T-helper 2 cell treated with Interferon-gamma antibody and Interleukin-4, amounts not matched to agents 5 μg/mL and 100 μg/mL, for 36 hours (primary cell): ENCODE measurements at places on chromosomes 1 and 21.

DNA sequence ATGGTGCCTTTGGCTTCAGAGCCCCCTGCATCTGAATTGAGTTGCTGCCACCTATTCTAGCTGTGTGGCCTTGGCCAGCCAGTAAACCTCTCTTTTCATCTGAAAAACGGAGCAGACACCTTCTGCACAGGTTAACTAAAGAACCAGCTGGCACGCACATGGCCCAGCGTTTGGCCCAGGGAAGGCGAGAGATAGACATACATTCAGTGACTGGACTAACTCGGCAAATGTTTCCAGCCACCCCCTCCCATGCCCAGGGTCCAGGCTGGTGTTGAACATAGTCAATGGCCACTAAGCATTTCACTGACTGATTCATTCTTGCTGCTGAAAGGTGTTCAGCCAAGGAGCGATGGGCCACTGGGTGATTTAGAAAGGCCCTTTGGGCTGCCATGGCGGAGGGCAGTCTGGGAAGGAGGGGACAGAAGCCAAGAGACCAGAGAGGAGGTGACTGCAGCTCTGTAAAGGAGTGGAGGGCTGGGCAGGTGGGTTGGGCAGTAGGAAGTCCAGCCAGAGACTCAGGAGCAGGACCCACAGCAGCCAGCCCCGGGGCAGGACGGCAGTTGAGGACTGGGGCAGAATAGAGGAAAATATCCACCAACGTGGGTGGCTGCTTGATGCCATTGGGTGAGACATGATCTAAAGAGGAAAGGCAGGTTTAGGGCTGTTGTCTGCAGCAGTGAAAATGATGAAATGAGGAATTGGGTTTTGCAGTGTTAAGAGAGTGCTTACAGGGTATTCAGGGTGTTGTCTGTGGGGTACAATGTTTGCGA, 184.3 kb downstream of the HIVEP3 start:
- no peak for DNase-seq

GRCh38 chr1:201769072-201769471, 59.9 kb upstream of the IPO9 start:
- DNase-seq, result no peak

DNA sequence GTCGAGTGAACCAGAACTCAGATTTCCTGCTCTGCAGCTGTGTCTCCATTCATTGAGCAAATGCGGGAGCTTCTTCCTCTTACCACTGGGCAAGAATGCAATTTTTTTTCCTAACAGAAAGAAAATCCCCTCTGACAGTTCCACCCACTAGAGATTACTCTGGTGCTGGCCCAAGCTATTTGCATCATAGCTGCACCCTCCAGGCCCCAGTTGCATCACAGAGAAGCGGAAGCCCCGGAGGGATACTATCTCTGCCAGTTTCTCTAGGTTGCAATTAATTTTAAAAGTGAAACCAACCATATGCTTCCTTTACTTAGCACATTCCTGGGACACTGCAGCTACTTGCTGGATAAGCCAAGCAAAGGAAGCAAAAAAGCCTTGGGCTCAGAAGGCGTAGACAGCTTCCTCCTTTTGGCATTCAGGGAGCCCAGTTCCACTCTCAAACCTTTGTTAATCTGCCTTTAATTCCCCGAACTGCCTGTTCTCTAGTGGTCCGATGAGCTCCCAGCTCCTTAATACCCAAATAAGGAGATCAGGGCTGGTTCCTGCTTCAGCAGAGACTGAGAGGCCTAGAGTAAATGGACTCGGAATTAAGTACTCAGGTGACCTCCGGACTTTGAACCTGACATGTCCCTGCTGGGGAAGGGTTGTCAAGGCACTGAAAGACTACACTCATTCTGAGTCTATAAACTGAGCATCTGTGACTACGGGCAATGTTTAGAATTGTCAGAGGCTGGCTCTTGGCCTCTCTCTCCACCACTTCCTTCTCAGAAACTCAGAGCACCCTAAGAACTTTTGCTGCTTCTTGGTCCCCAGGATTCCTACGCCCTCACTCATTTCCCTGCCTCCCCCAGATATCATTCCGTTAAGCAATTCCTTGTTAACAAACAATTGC, 72.5 kb upstream of the TNFSF18 start:
- DNase-seq, result no peak

- no peak for DNase-seq
Measured at GRCh38 chr1:199290186-199290585, 651.3 kb downstream of the PTPRC start.

- DNase-seq, result peak; percentile 53
Measured at GRCh38 chr1:39788758-39789570, at the start of gene BMP8B. BMP8B (minus strand) TSS chr1:39788865; CDS start chr1:39788485, 380 bp downstream.

- DNase-seq, result no peak
Measured at GRCh38 chr1:209416039-209416438, 167.5 kb upstream of the CAMK1G start.

DNA sequence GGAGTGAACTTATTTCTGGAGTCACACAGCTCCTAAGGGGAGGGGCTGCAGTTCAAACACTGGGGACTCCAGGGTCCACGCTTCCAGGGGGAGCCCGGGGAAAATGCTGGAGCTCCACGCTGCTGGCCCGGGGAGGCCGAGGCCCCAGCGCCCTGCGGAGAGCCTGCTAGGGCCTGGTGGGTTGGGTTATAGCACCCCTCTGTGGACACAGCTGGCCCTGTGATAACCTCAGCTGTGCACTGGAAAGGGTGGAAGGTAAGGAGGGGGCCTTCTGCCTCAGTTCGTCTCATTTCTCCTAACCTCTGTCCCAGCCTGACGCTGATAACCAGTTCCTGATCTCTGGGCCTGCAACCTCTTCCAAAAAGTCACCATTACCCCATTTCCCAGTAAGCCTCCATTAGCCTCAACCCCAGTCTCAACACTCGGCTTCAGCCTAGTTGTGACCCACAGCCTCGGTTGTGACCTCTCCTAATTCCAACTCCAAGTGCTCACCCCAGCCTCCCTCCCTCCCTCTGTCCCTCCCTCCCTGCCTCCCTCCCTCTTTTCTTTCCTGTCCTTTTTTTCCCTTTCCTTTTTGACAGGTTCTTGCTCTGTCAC, 7.1 kb downstream of the NBL1 start:
- DNase-seq, result no peak

DNA sequence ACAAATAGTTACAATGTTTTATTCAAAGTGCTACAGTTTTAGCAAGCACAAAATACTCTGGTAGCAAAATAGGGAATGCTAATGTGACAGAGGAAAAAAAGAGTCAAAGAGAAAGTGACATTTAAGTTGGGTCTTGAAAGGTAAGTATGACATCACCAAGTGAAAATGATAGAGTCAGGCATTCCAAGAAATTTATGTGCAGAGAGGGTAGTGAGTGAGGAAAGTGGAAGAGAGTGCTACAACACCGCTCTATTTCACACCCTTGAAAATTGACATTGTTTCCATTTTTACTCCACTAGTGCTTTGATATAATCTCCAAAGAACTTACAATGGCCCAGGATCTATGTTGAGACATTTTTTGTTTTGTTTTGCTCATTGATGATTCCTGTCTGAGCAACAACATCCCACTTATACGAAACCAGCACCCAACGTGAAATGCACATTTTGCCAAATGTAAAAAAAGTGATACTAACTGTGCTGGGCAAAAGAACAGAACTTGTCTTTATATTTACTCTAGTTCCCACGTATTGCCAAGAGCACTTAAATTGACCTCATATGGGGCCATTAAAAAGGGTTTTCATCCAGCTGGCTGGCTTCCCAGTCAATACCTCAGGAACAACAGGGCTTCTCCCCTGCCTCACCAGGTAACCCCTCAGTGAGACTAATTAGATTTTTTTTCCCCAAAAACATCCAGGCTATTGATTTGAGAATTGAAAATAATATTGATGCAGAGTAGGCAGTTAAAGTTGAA, 206.3 kb upstream of the NR5A2 start:
- no peak for DNase-seq

DNA sequence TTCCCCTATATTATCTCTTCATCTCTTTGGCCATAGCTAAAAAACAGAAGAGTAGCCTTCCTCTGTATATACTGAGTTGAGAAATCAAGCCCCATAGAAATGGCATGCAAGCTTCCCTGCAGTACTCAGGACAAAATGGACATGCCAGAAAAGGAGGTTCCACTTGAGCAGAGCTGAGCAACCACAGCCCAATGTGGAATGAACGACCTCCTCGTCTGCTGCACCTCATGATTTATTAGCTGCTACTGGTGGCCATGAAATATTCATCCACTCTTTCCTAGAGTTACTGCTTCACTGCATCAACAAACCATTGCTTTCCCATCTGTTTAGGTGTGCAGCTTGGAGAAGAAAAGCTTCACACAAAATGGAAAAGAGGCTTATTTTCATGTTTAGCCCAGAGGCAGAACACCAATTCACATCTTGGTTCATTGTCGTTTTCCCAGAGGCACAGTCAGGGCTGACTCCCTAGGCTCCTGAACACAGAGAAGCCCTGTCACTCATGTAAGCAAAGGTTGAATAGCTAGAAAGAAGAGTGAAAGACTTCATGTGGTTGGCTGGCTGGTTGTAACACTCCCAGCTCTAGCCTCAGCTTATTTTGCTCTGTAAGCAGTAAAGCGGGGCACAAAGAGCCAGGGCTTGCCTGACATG, 148.0 kb downstream of the TSEN15 start:
- DNase-seq, result no peak

GRCh38 chr1:47323599-47324031, 9.7 kb upstream of the STIL start:
- DNase-seq, result no peak

- no peak for DNase-seq
Measured at GRCh38 chr1:107787299-107787698, 177.7 kb downstream of the VAV3 start.

- DNase-seq, result peak; percentile 1
Measured at GRCh38 chr1:7407980-7408770, 362.9 kb upstream of the VAMP3 start.

DNA sequence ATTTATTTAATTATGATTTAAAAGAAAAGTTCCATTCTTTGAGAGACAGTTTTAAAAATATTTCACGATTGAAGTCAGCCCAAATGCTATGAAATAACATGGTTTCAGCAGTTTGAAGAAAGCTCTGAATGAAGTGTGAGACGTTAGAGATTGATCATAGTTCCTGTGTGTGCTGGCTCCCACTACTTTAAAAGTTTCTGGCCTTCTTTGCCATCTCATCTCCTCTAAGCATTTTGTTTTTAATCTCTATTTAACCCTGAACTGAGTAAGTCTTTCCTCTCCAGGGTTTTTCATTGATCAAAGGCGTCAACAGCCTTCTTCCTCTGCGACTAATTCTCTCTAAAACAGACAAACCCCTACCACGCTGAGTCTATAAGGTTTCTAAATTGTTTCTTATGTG, 225.3 kb upstream of the B3GALT2 start:
- DNase-seq, result peak; percentile 10

DNA sequence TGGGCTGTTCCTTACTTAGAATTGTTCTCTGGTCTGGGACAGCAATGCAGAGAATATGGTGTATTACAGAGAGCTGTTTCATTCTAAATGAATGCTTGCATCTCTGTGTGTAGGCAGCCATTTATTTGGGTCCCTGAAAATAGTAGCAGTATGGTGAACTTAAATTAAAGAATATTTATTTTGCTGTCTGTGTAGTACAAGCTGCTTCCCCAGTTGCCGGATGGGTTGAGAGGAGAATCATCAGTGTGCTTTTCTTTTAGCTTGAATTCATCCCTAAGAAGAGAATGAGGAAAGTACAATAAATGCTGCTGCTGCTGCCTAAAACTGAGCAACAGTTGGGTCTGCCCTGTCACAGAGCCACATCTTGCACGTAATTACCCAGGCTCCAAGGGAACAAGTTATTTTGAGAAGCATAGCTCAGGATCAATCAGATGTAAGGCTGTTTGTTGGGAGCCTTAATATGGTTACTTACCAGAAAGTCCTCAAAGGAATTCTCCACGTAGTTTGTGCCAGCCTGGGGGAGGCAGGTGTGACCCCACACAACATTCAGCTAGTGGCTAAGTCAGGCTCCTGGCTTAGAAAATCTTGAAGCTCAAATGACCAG, 16.6 kb downstream of the ACTN2 start:
- no peak for DNase-seq

DNA sequence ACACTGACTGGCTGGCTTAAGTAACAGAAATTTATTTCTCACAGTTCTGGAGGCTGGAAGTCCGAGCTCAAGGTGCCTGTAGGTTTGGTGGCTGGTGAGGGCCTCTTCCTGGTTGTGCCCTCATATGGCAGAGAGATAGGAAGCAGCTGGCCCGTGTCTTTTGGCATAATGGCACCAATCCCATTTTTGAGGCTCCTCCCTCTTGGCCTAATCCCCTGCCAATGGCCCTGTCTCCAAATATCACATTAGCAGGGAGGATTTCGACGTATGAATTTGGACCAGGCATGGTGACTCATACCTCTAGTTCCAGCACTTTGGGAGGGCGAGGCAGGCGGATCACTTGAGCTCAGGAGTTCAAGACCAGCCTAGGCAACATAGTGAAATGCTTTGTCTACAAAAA, 37.4 kb downstream of the AGPAT3 start:
- no peak for DNase-seq

GRCh38 chr1:171743081-171743870, 1.4 kb upstream of the VAMP4 start:
- peak; percentile 10 for DNase-seq

DNA sequence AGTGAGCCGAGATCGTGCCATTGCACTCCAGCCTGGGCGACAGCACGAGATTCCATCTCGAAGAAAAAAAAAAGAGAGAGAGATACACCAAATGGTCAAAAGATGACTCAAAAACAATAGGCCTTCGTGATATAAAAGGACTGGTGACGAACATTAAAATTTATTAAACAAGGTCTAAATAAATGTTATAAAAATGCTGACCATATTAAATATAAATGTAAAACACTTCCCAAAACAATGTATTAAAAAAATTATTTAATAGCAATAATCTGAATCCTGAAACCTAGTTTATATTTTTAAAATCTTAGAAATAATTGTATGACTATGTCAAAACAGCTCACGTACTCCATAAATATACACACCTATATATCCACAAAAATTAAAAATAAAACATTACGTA, 247.6 kb downstream of the SETD4 start:
- DNase-seq, result no peak

DNA sequence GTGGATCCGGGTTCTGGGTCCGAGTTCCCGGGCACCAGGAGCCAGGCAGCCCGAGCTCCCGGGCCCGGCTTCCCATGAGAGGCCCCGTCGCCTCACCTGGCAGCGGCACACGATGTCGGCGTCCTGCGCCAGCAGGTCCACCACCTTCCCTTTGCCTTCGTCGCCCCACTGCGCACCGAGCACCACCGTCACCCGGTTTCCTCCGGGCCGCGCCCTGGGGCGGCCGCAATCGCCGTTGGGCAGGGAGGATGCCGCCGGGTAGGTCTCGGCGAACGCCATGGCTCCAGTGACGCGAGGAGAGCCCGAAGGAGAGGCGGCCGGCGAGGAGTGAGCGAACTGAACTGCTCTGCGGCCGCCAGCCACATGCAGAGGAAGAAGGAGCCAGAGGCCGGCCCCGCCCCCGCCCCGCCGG, at the start of gene ADSS2:
Gene ADSS2 (minus strand): TSS at position 371 of the 412 bp plus-strand sequence. CDS start 92 bp downstream, at position 279.
- no peak for DNase-seq

GRCh38 chr1:10829067-10829818, 32.8 kb upstream of the CASZ1 start:
- no peak for DNase-seq

- DNase-seq, result no peak
Measured at GRCh38 chr1:203888807-203889251, 27.4 kb downstream of the SNRPE start.
